Esophagus mucosa (tissue), 1 donor: ENCODE measurements at places on chromosomes 4 and X. TPM values are rescaled to one million over a fixed set of nuclear protein-coding genes. Genes with fewer than 3 reads are reported as not detected.
A peak's percentile ranks its signal among the peaks of the same experiment; 100 is the strongest.

- no peak for ATAC-seq
Measured at GRCh38 chr4:148557793-148558192, 115.6 kb upstream of the NR3C2 start.

GRCh38 chr4:4647041-4647440, 105.2 kb upstream of the STX18 start:
- no peak for ATAC-seq

GRCh38 chrX:51420610-51421009, 75.8 kb downstream of the NUDT11 start:
- ATAC-seq: no peak

DNA sequence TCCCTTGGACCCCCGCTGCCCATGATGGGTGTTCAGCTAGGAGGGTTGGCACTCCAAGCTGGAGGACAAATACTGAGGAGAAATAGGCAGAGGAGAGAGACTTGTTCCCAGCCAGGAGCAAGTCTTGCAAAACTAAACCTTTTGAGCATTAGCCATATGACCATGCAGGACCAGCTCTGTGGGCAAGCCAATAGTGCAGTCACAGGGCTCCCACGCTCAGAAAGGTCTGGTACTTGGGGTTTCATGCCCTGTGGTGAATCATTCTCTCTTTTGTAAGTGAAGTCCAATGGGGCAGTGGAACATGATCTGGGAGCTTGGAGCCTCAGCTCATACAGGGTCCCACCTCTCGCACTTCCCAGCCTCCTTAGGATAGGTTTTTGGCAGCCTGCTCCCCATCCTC, 300.9 kb downstream of the BCOR start:
- ATAC-seq: no peak

Gene NDUFC1
- 68.2 TPM for total RNA-seq

DNA sequence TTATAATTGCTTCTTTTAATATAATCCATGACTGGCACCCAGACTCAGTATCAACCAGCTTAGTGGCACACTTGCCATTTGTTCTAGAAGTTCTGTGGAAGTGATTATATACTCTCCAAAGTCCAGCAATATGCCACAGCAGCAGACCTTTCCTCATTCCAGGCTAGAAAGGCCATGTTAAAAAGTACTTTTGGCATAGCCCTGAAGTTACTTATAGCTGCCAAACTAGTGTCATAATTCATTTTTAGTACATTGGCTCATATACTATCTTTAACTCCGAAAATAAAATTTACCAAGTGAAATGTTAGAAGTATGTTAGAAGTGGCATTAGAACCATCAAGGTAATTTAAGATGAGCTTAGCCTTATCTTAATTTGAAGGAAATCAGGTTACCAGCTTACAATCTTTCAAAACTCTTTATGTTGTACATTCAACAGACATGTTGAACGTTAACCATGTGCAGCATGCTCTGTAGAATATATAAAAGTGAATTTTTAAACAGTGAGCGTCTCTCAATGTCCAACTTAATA, 714.2 kb upstream of the LCORL start:
- no peak for ATAC-seq

DNA sequence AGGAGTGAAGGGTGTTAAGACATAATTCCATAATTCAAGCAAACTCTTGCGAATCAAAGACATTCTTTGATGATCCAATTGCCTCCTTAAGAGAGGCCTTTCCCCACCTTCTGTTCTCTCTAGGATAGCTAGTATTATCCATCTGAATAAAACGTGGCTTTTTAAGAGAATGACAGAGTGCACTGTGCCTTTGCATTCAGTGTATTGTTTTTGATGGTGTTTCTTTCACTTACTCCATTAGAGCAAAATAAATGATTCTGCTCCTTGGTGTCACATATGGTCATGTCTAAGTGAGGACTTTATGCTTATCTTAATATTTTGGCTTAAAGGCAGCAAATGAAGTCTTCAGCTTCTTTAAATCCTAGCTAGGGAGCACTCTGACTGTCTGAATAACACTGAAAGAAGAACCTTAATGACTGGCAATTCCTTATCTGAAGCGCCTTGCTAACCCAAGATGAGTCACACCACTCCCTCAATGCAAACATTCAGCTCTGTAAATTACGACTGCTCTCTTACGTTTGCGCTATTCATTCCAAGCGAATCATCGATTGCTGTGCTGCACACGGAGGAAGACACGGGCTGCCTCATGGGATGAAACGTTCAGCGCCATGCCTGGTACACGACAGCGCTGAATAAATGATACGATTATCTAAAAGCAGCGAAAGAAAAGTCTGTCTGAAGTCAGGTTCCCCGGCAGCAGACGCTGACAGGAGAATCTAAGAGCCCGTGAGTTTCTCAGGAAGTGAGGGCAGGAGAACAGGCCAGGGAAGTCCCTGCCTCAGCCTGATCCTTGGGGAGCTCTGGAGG, 35.1 kb upstream of the GEMIN8 start:
- no peak for ATAC-seq

Gene TMEM156
- 0.16 TPM for total RNA-seq

GRCh38 chrX:1453395-1453783, 680 bp upstream of the ASMTL start:
- ATAC-seq: peak; percentile 12

DNA sequence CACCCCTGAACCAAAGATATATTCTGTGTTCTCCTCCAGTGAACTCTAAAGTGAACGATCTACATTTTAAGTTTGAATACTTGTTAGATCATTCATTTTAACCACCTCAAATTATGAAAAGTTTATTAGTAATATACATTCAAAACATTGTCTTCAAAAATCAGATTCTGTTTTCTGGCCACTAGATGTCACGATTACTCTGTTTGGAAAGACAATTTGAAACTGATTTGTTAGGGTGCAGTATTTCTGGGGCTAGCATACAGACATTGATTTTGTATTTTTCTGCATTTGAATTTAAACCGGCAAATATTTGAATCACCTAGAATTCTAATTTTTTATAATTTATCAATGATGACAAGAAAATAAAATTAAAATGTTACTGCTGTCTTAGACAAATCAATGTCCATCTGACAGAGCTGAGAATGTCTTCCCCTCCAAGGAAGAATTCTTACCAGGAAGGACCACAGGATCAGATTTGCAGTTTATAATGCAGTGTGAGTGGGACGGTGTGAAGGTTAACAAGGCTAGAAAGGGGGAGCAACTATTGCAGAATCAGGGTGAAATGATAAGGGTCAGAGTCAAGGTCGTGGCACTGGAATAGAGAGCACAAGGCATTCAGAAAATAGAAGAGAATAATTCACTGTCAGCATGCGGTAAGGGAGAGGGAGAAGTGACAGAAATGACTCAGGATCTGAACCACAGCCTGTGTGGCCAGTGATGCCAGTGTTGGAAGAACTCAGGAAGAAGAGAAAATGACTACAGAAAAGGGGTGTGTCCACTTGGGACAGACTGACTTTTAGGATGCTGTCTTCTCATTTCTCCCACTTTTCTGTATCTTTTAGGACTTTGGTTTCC, 91.6 kb downstream of the ANXA10 start:
- no peak for ATAC-seq

DNA sequence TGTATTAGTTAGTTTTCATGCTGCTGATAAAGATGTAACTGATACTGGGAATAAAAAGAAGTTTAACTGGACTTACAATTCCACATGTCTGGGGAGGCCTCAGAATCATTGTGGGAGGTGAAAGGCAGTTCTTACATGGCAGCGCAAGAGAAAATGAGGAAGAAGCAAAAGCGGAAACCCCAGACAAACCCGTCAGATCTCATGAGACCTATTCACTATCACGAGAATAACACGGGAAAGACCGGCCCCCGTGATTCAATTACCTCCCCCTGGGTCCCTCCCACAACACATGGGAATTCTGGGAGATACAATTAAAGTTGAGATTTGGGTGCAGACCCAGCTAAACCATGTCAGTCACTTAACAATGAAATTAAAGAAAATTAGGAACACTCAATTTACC, 499.1 kb downstream of the FSTL5 start:
- no peak for ATAC-seq

- ATAC-seq: no peak
Measured at GRCh38 chr4:110062166-110062565, 136.2 kb downstream of the ELOVL6 start.

Gene ADAM29
- total RNA-seq: not detected
